CD4-positive, alpha-beta T cell (primary cell): ENCODE measurements at places on chromosomes 7 and 10.

DNA sequence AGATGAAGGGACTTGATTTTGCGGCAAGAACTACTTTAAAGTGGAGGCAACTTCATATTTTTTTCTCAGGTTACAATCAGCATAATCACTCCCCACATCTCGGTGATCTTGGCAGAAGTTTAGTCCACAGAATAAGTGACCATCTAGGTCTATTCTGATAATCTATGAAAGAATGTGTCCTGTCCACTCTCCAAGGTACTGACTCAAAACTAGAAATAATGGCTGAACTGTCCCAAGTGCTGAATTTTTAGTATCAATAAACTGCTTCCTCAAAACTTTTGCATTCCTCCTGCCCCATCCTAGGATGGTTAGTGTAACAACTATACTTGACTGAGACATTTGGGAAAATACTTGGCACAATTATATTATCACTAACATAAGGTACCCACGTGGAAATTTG, 10.9 kb upstream of the CHRM2 start:
- no peak for DNase-seq

- no peak for DNase-seq
These were observed 67.8 kb downstream of the RELN start for GRCh38 chr7:103921692-103922091.

GRCh38 chr7:5469375-5470166, 45.9 kb upstream of the TNRC18 start:
- DNase-seq = no peak

DNA sequence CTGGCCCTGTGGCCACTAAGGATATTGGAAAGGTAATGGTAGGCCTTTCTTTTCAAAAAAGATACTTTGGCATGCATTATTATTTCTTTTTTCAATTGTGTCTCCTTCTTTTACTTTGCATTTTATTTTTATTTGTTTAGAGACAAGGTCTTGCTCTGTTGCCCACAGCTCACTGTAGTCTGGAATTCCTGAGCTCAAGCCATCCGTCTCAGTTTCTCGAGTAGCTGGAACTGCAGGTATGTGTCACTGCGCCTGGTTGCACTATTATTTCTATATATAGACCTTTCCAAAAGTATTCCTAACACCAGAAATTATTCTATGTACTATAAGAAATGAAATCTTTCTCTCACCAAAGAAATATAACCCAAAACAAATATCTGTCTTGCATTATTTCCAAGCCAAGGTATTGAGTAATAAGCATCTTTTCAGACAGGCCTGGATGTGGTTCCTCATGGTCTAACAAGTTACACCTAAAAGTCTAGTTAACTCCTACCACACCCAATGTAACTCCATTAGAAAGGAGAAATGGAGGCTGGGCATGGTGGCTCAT, 500.8 kb upstream of the ANKRD30A start:
- no peak for DNase-seq
